ENCODE measurements at places on chromosomes 16 and 17. TPM values are rescaled to one million over a fixed set of nuclear protein-coding genes. Genes with fewer than 3 reads are reported as not detected.

Gene C16orf92
- total RNA-seq: not detected

Gene TM4SF5
- not detected for total RNA-seq

Gene NPIPA7
- 8.0 TPM for total RNA-seq

Gene SLC5A11
- total RNA-seq: not detected

Gene TMEM106A
- total RNA-seq: 19.1 TPM

GRCh38 chr16:1184156-1184868 lies 31.4 kb downstream of the CACNA1H start:
- DNase-seq: no peak

DNA sequence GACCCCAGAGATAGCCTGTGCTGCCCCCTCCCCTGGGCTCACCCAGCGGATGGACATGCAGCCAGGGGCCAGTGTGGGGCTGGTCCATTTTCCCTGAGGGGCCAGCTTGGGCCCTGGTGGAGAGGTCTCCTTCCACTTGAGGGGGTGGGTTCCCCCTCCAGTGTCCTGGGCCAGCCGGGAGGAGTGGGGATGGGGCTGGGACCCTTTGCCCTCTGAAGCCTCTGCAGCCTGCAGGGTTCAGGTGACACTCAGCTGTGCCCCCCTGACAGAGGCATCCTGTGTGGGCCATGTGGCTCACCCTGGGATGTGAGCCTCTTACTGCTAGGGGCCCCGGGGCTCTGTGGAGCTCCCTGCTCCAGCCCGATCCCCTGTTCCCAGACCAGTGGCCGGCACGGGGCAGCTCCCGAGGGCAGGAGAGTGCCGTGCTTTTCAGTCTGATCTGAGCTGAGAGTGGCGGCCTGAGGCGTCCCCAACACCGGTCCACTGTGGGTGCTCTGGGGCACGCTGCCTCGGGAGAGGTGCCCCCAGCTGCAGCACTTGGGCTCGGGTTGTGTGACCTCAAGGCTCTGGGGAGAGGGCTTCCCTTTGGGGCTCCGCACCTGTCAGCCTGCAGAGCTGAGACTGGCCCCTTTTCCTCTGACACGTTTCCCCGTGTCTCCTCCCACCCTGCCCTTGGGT lies 439 bp upstream of the GNG13 start:
- DNase-seq: peak; percentile 57

Measured in activated CD4-positive, alpha-beta T cell treated with anti-CD3 and anti-CD28 coated beads, Interleukin-2, amount 10 ng/mL, durations not matched to agents 24 days and 14 days (primary cell).